Stimulated activated CD8-positive, alpha-beta memory T cell treated with anti-CD3 and anti-CD28 coated beads, Interleukin-7, amount 100 ng/mL, for 1 hour (primary cell): ENCODE measurements at places on chromosomes 7 and 10.

GRCh38 chr10:91974960-91975359, 51.4 kb downstream of the BTAF1 start:
- no peak for DNase-seq

DNA sequence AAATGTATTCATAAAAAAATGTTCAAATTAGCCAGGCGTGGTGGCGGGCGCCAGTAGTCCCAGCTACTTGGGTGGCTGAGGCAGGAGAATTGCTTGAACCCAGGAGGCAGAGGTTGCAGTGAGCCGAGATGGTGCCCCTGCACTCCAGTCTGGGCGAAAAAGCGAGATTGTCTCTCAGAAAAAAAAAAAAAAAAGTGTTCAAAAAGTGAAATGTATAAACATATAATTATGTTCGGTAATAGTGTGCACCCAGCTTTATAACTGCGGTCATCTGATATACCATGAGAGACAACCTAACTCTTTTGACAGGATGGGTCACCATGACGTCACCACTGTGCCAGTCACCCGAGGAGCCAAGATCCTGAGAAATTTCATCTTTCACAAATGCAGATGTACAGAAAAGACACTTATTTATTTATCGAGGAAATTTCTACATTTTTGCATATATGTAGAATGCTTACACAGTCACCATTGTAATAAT, 594 bp upstream of the RP9 start:
- no peak for DNase-seq

DNA sequence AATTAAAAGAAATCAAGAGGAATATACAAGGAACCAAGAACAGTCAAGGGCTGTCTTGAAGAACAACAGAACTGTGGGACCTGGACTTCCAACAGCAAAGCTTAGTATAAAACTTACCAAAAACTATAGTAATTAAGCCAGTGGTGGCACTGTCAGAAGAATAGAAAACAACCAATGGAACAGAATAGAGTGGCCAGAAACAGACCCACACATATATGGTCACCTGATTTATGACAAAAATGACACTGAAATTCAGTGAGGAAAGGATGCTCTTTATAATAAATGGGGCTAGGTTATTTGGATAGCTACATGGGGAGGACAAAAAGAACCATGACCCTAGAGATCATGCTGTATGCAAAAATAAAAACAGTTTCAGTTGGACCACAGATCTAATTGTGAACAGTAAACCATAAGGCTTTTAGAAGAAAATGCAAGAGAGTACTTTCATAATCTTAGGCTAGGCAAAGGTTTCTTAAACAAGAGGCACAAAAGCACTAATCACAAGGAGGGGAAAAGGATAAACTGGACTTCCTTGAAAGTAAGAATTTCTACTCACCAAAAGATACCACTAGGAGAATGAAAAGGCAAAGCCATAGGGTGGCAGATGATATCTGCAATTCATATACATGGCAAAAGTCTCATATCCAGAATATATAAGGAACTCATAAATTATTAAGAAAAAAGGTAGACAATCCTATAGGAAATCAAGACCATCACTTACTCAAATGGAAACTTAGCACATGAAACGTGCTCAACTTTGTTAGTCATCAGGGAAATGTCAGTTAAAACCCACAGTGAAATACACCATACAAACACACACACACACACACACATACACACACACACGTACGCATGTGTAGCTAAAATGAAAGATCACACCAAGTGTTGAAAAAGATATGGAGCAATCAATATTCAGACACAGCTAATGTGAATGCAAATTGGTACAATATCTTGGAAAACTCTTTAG, 20.8 kb downstream of the HYCC1 start:
- DNase-seq, result no peak

GRCh38 chr7:136290351-136290750, 313.2 kb upstream of the MTPN start:
- no peak for DNase-seq

- DNase-seq, result no peak
These were observed 24.3 kb downstream of the CSTF2T start for GRCh38 chr10:51675088-51675487.
